ENCODE measurements at places on chromosomes 12 and 14.

DNA sequence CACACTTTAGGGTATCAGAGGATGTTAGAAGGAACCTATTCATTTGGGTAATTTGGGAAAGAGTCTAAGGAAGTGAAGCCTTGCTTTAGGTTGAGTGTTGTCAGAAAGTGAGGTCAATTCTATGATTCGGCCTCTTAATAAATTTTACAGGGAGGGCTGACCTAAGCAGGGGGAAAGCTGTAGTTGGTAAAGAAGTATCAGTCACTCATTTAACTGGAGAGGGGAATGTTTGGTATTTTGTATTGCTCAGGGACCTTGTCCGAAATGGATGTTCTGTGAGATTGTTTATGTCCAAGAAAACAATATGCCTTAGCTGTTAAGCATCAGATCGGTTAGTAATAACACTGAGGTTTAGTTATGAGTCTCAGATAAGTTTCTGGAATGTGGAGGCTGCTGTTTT, 7.3 kb downstream of the CAND1 start:
- H3K4me1 ChIP-seq: peaks cover 28% of the 10 kb centered on the region
- no peak for DNase-seq
- H3K27me3 ChIP-seq: no peaks in the 10 kb centered on the region
- H3K4me3 ChIP-seq: no peak overlapping the region
- H3K27ac ChIP-seq: no peak overlapping the region

- H3K27ac ChIP-seq: no peak overlapping the region
- no peak for DNase-seq
- H3K4me1 ChIP-seq: peaks cover 11% of the 10 kb centered on the region
- no peaks in the 10 kb centered on the region for H3K36me3 ChIP-seq
These were observed 25.5 kb downstream of the SPTLC2 start for GRCh38 chr14:77590845-77591485.

DNA sequence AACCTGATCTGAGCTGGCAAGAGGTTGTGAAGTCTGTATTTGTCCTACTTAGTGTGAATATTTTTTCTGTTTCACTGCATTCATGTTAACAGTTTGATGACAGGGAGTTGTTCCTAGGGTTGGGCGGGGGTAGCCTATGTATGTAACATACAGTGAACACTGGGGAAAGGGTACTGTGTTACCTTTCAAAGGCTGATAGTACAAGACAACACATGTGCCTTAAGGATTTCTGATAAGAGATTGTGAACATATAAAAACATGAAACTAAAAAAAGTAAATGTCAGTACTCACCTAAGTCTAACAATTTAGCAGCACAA, 30.5 kb upstream of the GRIP1 start:
- H3K27ac ChIP-seq: peak overlapping the region; percentile 45
- no peaks in the 10 kb centered on the region for H3K36me3 ChIP-seq
- H3K27me3 ChIP-seq: no peaks in the 10 kb centered on the region
- DNase-seq: no peak
- no peaks in the 10 kb centered on the region for H3K4me1 ChIP-seq
- no peak overlapping the region for H3K4me3 ChIP-seq

- H3K27me3 ChIP-seq: no peaks in the 10 kb centered on the region
- DNase-seq: no peak
- H3K27ac ChIP-seq: no peak overlapping the region
- no peak overlapping the region for H3K4me3 ChIP-seq
- no peaks in the 10 kb centered on the region for H3K36me3 ChIP-seq
These were observed 298.5 kb downstream of the ERC1 start for GRCh38 chr12:1289371-1290155.

- no peaks in the 10 kb centered on the region for H3K27me3 ChIP-seq
- no peak overlapping the region for H3K27ac ChIP-seq
- H3K4me1 ChIP-seq: peaks cover 30% of the 10 kb centered on the region
- peaks cover 3% of the 10 kb centered on the region for H3K36me3 ChIP-seq
These were observed 58.0 kb upstream of the RTRAF start for GRCh38 chr14:51931308-51931707.

GRCh38 chr12:120474616-120474960, 5.0 kb upstream of the SRSF9 start:
- no peak overlapping the region for H3K27ac ChIP-seq
- peaks cover 4% of the 10 kb centered on the region for H3K4me1 ChIP-seq
- no peak for DNase-seq
- H3K36me3 ChIP-seq: no peaks in the 10 kb centered on the region
- no peaks in the 10 kb centered on the region for H3K27me3 ChIP-seq

DNA sequence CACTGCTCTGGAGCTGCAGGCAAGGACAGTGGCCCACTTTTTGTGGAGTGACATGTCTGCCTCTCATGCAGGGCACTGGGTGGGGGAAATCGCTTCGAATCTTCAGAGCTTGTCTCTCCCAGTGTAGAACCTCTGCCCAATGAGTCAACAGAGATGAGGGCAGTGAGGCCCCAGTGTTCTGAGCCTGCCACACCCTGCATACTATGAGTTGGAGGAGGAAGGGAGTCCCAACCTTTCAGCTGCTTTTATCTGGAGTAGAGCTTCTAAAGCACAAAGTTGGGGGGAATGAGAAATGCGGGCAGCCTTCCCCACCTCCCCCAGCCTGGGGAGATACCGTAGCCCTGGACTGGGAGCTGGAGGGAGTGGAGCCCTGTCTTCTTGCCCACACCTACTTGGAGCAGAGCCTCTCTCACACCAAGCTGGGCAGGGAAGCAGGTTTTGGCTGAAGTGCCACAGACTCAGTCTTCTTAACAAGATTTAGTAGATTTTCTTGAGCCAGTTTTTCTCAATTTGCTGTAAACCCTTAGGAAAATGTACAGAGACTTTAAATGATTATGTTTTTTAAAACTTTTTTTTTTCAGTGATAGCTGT, 159.1 kb downstream of the ADGRD1 start:
- H3K4me3 ChIP-seq: no peak overlapping the region
- H3K27ac ChIP-seq: no peak overlapping the region
- no peaks in the 10 kb centered on the region for H3K4me1 ChIP-seq
- H3K36me3 ChIP-seq: no peaks in the 10 kb centered on the region
- DNase-seq: no peak
- no peaks in the 10 kb centered on the region for H3K27me3 ChIP-seq

DNA sequence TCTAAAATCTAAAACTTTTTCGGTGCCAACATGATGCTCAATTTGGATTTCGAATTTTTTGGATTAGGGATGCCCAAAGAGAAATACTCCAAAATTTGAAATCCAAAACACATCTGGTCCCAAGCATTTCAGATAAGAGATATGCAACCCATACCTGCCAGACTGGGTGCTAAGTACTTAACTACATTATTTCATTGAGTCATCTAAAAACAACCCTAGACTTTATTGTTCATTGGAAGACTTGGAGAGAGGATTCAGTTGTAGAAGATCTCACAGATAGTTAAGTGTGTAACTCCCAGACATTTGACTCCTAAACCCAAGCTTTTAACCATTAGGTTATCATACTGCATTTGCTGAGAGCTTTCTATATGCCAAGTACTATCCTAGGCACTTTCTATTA, 102.2 kb downstream of the BCAT1 start:
- no peaks in the 10 kb centered on the region for H3K36me3 ChIP-seq
- no peaks in the 10 kb centered on the region for H3K4me1 ChIP-seq
- H3K4me3 ChIP-seq: no peak overlapping the region
- H3K27me3 ChIP-seq: no peaks in the 10 kb centered on the region
- DNase-seq: no peak

DNA sequence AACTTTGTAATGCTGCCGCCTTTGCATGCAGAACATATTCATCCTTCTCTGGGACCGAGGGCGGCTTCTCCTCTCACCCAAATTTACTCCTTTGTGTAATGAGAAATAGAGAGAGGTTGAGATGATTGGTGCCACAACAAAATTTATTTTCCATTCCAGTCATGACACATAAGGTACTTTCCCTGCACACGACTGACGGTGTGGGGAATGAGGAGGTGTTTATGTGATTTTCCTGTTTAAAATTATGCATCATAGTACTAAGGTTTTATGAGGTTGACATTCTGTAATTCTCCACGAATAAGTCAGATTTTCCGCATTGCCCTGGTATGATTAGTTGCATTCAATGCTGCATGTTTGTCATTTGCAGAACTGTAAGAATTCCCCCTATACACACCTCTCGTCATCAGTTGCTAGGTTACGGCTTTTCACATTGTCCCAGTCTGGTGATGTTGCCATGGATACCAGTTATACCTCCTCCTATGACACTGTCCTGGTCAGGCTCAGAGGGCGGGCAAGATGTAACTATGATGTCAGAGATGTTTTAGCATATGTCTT, 23.1 kb downstream of the BICDL1 start:
- peak; percentile 80 for DNase-seq
- peak overlapping the region; percentile 93 for H3K27ac ChIP-seq
- no peaks in the 10 kb centered on the region for H3K27me3 ChIP-seq
- H3K4me1 ChIP-seq: peaks cover 79% of the 10 kb centered on the region
- H3K4me3 ChIP-seq: peak overlapping the region; percentile 33

- no peak overlapping the region for H3K27ac ChIP-seq
- no peak for DNase-seq
- H3K27me3 ChIP-seq: no peaks in the 10 kb centered on the region
- no peak overlapping the region for H3K4me3 ChIP-seq
These were observed 50.4 kb downstream of the ACADS start for GRCh38 chr12:120775862-120776552.

DNA sequence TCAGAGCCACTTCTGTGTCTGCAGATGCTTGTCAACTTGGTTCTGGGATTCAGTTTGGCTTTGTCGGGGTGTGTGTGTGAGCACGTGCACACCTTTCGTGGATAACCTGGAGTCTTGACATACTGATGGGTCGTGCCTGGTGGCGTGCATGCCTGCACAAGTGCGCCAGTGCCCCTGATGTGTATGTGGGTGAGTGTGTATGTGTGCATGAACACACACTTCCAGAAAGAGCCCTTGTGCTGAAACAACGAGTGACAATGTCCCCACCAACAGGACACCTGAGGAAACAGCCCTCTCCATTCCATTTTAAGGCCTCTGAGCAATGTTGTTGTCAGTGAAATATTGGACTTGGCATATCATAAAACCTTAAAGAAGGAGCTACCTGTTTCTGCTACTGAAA, 53.9 kb downstream of the SMUG1 start:
- no peak overlapping the region for H3K4me3 ChIP-seq
- H3K4me1 ChIP-seq: no peaks in the 10 kb centered on the region
- no peaks in the 10 kb centered on the region for H3K27me3 ChIP-seq

DNA sequence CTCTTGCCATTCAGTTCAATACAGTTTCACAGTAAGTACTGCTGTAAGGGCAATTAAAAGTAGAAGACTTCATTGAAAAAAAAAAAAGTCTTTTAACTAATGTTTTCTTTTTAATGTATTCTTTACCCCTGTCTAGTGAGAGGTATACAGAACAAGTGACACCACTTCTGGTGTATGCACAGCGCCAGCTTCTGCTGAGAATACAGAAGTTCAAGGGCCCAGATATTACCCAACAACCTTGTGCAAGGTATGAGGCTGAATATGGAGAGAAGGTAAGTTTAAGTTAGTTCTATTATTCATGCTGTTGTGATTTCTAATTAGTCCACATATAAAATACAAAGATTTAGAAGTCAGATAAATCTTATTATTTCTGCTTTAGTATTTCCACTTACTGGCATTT, 168.7 kb downstream of the CFAP54 start:
- no peak overlapping the region for H3K4me3 ChIP-seq
- no peaks in the 10 kb centered on the region for H3K27me3 ChIP-seq
- no peak overlapping the region for H3K27ac ChIP-seq
- no peaks in the 10 kb centered on the region for H3K4me1 ChIP-seq
- no peak for DNase-seq
- no peaks in the 10 kb centered on the region for H3K36me3 ChIP-seq

- no peaks in the 10 kb centered on the region for H3K36me3 ChIP-seq
- no peak overlapping the region for H3K4me3 ChIP-seq
- H3K4me1 ChIP-seq: peaks cover 21% of the 10 kb centered on the region
- H3K27ac ChIP-seq: no peak overlapping the region
- no peak for DNase-seq
These were observed 841 bp downstream of the GLI1 start for GRCh38 chr12:57460468-57460784.

GRCh38 chr14:67187826-67188225, 1.4 kb upstream of the GARIN2 start:
- no peak for DNase-seq
- no peaks in the 10 kb centered on the region for H3K27me3 ChIP-seq

GRCh38 chr12:1592444-1593173, 1.8 kb downstream of the FBXL14 start:
- DNase-seq: peak; percentile 72
- H3K4me1 ChIP-seq: peaks cover 23% of the 10 kb centered on the region
- H3K4me3 ChIP-seq: peak overlapping the region; percentile 91
- H3K36me3 ChIP-seq: no peaks in the 10 kb centered on the region
- H3K27ac ChIP-seq: peak overlapping the region; percentile 76

- no peaks in the 10 kb centered on the region for H3K36me3 ChIP-seq
- DNase-seq: no peak
- no peak overlapping the region for H3K4me3 ChIP-seq
- no peaks in the 10 kb centered on the region for H3K27me3 ChIP-seq
These were observed 88.5 kb upstream of the ANO2 start for GRCh38 chr12:6033546-6033945.

DNA sequence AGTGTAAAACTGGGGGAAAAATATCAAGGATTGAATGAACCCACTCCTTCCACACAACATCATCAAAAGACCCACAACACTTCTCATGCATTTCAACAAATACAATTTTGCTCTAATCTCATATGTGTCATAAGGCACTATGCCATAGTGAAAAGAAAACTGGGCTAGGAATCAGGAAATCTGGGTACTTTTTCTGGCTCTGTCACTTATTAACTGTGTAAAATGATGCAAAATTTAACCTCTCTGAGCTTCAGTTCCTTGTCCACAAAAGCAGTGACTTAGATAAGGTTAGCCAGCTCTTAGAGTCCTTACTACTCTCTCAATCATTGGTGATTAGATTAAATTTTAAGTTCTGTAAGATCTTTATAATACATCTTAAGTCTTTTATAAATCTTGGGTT, 250.5 kb upstream of the SOX5 start:
- no peak for DNase-seq

DNA sequence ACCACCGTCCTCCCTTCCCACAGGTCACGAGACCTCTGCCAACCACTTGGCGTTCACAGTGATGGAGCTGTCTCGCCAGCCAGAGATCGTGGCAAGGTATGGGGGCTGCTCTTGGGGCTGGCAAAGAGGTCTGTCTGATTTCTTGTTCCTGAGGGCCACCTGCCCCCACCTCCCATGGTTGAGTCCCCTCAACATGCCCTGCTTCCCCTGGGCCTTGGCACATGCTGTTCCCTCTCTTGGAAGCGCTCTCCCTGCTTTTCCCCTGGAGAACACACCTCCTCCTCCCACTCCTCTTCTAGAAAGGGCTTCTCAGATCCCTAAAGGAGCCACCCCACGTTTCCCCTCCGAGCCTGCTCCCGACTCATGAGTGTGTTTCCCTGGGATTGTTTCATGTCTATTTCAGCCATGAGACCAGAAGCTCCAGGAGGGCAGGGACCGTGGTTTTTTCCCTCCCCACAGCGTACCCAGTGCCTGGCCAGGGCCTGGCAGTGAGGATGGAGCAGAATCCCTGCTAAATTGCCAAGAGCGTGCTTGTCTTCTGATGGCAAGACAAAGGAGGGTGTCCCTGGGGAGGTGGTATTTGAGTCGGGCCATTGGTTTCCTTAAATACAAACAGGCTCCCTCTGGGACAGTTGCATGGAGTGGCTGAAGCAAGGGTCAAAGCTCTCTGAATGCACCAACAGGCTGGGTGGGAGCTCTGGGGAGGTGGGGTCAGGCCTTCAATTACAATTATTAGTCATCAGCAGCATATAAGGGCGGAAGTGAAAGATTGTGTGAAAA, 34.1 kb downstream of the CYP46A1 start:
- H3K27me3 ChIP-seq: no peaks in the 10 kb centered on the region
- H3K36me3 ChIP-seq: no peaks in the 10 kb centered on the region
- no peak overlapping the region for H3K4me3 ChIP-seq
- H3K4me1 ChIP-seq: no peaks in the 10 kb centered on the region

All from naive thymus-derived CD4-positive, alpha-beta T cell (primary cell).